ENCODE measurements at places on chromosomes 2 and 18.

GRCh38 chr18:69401226-69401971 is 711 bp downstream of the DOK6 start:
- no peak for DNase-seq

DNA sequence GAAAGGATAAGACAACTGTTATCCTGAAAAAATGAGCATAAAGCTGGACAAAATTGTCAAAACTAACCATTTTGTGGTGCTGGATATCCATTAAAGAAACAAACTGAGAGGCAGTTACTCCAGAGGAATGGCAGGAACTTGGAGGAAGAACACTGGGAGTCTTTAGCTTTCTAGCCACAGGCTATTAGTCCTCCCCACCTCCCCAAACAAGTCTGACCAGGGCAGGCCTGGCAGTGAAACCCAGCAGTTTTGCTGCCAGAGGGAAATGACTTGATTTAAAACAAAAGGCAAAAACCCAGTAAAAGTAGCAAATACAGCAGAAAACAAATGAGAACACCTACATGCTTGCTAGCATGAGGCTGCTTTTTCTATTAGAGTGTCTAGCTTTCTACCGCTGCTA is 34.9 kb downstream of the OSBPL1A start:
- no peak for DNase-seq

DNA sequence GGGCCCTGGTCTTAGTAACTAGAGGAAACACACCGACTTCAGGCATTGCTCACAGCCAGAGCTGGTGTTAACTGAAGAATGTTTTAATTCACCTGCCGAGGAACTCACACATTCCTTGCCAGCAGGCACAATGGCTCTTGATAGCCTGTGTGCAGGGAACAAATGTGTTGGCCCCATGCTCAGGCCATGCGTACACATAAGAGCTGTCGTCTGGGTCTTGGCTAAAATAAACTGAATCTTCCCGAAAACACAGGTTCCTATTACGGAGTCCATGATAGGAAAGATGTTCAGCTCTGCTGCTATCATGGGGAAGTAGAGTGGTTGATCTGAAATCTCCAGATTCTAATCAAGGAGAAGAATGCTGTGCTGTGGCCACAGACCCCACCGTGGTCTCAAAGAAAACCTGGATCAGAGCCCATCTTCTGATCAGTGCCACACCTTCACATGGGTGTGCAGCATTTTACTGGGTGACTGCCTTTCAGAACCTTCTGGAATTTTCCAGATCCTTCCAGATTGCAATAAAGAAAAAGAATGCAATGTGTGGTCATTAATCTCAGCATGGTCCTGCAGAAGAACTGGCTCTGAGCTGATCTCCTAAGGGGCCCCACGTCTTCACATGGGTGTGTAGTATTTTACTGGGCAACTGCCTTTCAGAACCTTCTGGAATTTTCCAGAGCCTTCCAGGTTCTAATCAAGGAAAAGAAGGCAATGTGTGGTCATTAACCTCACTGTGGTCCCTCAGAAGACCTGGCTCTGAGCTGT is 17.2 kb downstream of the MBP start:
- no peak for DNase-seq

GRCh38 chr2:239694487-239694886 is 293.7 kb upstream of the HDAC4 start:
- no peak for DNase-seq

DNA sequence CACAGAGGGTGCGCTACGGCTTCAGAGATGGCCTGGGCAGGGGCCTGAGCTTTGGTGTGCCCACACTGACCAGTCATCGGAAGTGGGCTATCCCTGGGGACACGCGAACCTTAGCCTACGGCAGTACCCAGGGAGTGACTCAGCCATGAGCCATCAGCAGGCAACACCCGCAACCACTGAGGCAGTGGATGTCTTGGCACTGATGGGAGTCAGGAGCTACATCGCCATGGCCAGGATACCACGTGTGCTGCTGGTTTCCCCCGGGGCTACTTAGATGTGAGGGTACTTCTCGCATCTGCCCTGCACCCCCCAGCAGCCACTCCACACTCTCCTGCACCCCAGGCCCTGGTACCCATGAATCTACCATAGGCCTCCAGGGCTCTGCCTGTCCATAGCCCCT is 12.8 kb upstream of the HPCAL1 start:
- DNase-seq: no peak

GRCh38 chr2:210915912-210916311 is 359.5 kb downstream of the CPS1 start:
- DNase-seq: no peak

DNA sequence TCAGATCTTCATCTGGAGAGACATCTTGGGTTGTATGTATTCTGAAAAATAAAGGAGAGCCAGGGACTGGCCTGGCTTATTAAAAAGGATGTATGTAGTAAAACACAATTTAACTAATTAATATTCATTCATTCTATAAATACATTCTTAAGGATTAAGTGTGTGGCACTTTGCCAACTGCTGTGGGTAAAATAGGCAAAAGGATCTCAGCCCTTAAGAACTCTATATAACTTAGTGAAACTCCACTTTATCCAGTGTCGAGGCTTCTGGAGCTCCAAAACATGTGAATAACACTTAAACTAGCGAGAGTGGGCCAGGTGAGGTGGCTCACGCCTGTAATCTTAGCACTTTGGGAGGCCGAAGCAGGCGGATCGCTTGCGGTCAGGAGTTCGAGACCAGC is 7.7 kb upstream of the STK39 start:
- no peak for DNase-seq

GRCh38 chr18:23635283-23636070 is 27.2 kb downstream of the ANKRD29 start:
- no peak for DNase-seq

DNA sequence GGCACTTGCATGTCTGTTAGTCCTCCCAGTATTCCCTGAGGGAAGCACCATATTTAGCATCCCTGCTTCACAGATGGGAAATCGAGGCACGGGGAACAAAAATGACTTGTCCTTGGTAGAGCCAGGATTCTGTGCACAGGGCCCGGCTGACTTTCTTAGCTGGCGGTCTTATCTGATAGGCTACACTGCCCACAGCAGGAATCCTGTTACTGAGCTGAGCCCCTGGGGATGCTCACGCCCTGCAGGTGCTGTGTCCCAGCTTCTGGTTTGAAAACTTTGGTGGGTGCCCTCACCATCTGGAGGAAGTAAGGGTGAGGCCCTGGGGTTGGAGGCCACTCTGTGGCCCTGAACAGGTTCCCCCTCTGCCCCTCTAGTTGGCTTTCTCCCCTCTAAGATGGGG is 68.4 kb upstream of the MCFD2 start:
- no peak for DNase-seq

- DNase-seq: no peak
Observed at GRCh38 chr2:126885751-126886210, 12.9 kb upstream of the TEX51 start.
